Stimulated activated CD8-positive, alpha-beta memory T cell treated with anti-CD3 and anti-CD28 coated beads, Interleukin-12 subunit alpha, Interleukin-12 subunit beta, amount 100 ng/mL, for 1 hour (primary cell): ENCODE measurements at places on chromosomes 13 and 19.

DNA sequence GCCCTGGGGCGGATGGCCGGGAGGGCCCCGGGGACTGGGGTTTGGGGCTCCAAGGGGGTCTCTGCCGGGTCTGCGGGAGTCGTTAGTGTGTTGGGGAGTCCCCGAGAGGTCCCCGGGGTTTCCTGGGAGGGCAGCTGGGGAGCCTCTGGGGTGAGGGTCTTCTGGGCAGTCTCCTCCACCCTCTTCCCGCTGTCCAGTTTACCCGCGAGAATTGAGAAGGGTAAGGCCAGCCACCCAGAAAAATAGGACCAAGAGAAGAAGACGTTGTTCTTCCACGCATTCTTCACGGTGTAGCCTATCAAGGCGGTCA is 1.0 kb upstream of the ETFB start:
- DNase-seq = no peak

DNA sequence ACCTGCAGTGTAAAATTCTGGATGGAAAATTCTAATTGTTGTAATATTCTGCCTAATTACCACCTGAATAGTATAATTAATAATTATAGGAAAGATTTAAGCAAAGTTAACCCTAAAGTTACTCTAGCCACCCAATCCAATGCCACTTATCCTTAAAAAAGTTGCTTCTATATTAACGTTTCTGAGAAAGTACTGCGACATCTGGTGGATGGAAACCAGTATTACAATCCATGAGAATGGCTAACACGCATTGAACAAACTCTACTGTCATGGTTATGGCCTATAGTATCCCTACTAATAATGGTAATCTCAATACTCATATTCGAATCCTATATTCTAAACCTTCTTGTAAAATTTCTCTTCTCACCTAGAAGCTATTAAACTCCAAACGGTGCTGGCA is 1551.8 kb downstream of the SLITRK1 start:
- no peak for DNase-seq

DNA sequence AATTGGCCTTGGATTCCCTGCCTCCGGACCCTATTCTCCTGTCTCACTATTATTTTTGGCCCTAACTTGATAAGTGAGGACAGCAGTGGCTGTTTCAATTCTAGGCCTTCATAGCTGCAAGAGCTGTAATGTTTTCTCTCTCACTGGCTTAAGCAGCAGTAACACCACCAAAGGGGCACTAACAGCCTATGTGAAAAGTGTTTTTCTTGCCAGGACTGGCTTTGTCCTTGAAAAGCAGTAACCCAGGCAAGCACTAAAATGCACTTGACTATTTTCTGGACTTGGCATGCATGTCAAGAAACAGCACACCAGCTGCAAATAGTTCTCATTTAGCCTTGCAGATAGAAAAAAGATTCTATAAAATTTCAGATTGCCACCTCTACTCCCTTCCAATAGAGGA is 9.3 kb upstream of the FBXL3 start:
- DNase-seq = no peak

DNA sequence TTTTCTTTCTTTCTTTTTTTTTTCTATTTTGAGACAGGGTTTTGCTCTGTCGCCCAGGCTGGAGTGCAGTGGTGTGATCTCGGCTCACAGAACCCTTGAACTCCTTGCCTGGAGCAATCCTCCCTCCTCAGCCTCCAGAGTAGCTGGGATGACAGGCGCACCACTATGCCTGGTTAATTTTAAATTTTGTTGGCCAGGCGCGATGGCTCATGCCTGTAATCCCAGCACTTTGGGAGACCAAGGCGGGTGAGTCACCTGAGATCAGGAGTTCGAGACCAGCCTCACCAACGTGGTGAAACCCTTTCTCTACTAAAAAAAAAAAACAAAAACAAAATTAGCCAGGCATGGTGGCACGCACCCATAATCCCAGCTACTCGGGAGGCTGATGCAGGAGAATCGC is 8.7 kb upstream of the SBNO2 start:
- no peak for DNase-seq

GRCh38 chr19:9323557-9323918 is 441 bp upstream of the ZNF559 start:
- peak; percentile 7 for DNase-seq

DNA sequence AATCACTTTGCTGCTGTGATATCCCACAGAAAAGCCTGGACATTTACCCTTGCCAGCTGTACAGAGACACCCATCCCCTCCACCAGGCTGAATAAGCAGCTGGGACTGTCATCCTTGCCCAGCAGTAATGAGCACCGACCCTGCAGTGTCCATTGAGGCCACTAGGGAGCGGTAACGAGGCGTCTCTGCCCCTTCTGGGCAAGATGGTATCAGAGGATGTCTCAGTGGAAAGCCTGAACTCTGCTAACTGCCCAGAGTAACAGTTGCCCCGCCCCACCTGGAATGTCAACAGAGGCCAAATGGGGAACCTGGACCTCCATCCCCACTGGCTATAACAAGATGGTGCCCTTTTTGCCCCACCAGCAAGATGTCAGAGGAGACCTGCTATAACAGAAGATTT is 22.8 kb upstream of the CEACAM20 start:
- DNase-seq = no peak
